HCEC 1CT (cell line): ENCODE measurements at places on chromosomes 13 and 19.
A peak's percentile ranks its signal among the peaks of the same experiment; 100 is the strongest.

DNA sequence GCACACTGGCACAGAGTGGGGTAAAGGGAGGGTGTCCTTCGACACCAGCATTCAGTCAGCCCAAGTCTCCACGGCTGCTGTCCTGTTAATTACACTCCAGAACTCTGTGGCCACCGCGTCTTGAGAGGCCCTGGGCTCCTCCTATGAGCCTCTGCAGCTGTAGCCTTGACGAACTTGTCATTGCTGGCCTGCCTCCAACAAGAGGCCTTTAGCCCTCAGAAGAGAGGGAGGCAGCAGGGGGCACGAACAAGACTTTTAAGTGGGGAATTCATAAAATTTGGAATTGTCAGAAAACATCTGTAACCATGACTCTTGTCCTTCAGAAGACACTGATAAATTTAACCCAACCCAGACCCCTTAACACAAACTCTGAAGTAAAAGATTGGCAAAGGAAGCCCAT, 241.9 kb downstream of the UQCRFS1 start:
- no peak for DNase-seq

DNA sequence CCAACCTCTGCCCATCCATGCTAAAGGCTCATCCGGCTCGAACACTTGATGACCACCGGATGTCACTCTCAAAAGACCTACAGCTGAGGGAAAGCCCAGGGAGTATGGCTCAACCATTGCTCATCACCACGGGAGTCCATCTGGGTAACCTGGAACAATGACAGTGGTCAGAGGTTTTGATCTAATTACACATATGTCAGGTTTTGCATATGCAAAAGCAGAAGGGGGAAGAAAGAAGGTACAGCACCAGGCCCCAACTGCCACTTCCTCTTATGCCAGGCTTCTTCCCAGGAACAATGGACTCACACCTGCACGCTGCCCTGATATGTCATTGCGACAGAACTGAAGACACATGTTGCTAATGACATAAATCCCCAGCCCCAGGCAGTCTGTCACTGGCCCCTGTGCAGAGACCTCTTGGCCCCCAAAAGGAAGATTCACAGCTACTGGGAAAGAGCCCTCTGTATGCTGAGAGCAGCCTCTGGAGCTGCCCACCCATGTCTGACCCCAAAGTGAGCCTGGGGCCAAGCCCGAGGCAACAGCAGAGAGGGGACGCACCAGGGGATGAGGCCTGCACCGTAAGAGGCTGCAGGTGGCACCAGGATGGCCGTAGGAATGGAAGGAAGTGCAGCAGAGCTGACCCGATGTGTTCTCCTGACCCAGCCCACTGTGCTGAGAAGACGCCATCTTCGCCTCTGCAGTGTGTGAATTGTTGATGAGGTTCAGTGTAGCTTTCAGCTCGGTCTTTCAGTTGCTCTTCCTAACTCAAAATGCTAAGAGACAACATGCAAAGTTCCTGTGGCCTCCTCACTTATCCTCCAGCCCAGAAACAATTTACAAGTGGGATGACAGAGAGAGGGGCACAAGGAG, 26.3 kb downstream of the EPS15L1 start:
- peak; percentile 76 for DNase-seq

- peak; percentile 3 for DNase-seq
Measured at GRCh38 chr19:23817519-23817918, 58.8 kb upstream of the ZNF681 start.

- DNase-seq = peak; percentile 91
Measured at GRCh38 chr13:79749984-79750551, 269.1 kb downstream of the NDFIP2 start.

GRCh38 chr13:83691966-83692365, 190.3 kb downstream of the SLITRK1 start:
- no peak for DNase-seq

DNA sequence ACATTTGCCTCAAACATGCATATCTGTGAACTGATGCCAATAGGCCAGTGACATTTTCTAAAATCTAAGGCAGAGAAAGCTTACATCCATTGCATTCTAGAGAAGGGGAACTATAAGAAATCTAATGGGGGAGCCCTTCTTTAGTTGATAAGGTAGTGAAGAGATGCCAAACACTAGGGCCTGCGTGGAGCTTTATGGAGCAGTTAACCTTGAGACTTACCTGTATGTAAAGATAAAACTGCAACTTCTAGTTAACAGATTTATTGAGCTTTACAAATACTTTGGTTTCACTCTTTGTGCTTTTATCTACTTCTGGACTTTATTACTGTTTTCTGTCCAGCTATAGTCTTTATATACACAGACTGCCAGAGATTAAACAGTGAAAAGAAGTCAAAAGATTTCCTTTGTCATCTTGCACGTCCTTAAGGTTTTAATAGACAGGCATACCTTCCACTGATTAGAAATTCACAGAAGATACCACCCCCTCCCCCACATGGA, 457.6 kb downstream of the KLF12 start:
- DNase-seq = no peak

GRCh38 chr13:113058988-113059850, 46.4 kb upstream of the F7 start:
- peak; percentile 8 for DNase-seq

- DNase-seq = peak; percentile 22
Measured at GRCh38 chr13:33441015-33441414, 155.5 kb upstream of the STARD13 start.

DNA sequence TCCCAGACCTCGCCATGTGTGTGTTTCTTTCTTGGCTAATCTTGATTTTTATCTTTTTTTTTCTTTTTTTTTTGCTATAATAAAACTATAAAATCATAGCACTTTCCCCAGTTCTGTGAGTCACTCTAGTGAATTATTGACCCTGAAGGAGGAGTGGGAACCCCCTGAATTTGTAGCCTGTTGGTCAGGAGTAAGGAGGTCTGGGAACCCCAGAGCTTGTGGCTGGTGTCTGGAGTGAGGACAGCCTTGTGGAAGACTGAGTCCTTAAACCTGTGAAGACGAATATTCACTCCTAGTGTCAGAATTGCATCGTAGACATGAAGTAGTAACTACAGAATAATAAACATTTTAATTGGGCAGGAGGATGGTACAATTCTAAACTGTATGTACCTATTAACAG, 7.4 kb downstream of the EID2B start:
- DNase-seq = no peak

DNA sequence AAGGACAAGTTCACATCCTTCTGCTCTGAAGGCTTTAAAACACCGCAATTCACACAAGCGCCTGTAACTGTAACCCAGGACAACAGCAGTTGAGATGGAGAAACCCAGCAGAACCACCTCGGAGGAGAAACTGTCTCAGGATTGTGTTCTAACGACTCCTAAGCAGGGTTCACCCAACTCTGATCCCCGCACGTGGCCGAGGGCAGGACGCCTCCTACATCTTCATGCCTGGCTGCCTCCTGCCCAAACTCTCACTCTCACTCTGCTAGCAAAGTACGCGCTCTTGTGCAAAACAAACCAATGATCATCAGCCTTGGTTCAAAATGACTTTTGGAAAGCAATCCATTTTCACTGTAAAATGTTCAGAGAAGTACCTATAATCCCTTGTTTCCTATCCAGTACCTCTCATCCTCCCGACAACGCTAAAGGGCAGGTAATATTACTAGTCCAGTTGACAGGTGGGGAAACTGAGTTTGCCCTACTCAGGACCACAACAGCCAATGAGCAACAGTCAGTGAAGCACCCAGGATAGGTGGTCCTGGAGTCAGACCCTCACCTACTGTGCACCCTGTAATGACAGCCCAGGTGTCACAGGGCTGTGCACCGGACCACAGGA, 25.6 kb downstream of the EPS15L1 start:
- no peak for DNase-seq

GRCh38 chr13:48567515-48568369, 34.9 kb upstream of the RCBTB2 start:
- DNase-seq = peak; percentile 37

- DNase-seq = peak; percentile 62
Measured at GRCh38 chr19:4186087-4186993, 3.9 kb downstream of the ANKRD24 start.

GRCh38 chr13:44334751-44335150, 38.9 kb upstream of the SERP2 start:
- no peak for DNase-seq

DNA sequence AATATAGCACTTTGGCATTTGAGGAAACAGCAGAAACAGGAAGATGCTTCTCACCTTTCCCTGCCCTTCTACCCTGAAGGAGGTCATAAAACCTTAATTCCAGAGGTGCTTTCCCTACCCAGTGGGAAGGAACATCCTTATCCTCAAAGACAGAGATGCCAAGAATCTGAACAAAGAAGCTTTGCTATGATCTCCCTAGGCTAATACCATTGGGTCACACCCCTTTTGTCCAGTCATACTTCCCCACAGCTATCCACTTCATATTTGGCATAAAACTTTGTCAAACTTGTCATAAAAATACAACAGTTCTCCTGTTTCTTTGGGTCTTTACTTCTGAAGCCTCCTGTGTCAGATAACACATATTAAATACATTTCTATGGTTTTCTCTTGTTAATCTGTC, 21.7 kb upstream of the RXFP2 start:
- DNase-seq = no peak

DNA sequence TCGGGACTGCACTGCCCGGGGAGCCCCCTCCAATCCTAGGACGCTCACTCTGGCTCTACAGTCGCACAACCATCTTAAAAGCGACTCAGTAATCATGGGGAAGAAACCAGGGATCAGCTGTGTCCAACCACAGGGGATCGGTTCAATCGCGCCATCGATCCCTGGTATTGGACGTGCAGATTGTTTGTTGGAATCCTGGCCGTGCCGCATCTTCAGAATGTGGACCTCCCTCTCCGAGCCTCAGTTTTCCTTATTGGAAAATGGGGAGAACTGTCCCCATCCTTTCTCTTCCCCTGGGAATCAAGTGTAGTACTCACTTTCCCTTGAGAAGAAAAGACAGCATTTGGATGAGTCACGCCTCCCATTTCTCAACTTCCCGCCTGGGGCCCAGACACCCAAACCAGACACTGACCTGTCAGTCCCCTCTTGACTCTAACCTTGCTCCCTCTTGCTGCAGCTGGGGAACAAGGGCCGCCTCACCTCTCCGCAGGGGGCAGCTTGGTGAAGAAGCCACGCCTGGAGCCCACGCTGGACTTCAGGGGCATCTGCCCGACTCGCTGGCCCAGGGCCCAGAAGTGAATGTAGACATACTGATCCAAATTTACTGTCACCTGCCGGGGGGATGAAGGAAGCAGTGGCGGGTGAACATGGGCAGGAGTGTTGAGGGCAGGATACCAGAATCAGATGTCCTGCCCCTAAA, 17.6 kb downstream of the EMP3 start:
- peak; percentile 62 for DNase-seq

- DNase-seq = peak; percentile 55
Measured at GRCh38 chr13:40221460-40222201, 444.8 kb downstream of the FOXO1 start.

GRCh38 chr13:45623516-45624090, 8.1 kb upstream of the ERICH6B start:
- peak; percentile 2 for DNase-seq

DNA sequence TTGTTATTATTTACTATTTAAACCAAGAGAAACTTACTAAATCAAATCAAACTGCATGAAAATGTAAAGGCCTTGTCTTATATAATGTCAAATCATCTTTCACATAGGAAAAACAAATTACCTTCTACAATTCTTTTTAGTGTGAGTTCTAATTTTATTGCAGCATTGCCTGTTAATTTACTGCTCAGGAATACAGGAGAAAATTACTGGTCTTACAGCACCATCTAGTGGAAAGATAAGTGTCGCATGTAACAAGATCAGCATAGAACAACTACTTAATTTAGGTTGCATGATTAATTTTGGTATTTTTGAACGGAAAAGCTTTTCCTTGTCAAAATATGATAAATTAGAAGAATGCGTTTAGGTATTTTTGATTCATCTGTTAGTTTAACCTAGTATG, 502.7 kb downstream of the UQCRFS1 start:
- DNase-seq = peak; percentile 36

DNA sequence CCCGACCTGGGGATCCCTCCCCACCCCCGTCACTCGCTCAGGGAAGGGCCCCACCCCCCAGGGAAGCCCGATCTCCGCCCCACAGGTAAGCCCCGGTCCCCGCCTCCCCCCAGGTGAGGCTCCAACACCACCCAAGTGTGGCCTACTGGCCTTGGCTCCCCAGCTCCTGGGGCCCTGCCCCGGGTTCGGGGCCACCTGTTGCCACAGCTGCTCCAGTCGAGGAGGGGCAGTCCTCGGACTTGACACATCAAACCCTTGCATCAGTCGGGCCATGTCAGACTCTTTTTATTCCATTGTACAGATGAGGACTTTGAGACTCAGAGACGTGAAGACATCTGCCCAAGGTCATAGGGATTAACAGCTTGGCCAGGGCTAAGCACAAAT, 512 bp downstream of the CC2D1A start:
- no peak for DNase-seq

DNA sequence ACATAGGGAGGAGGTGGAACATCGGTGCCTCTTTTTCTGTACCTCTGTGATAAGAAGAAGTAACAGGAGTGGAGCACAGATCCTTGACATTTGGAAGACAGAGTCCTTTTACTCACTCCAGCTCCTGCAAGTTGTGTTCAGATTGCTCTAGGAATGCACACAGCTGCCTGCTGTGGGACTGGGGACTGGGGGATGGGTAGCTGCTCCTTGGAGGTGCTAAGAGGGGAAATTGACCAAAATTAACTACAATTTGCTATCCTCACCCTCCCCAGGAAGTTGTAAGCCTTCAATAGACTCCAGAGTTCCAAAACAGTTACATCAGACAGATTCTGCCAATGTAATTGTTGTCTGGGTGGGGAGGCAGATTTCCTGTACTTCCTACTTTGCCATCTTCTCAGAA, 317.9 kb downstream of the MTUS2 start:
- no peak for DNase-seq

DNA sequence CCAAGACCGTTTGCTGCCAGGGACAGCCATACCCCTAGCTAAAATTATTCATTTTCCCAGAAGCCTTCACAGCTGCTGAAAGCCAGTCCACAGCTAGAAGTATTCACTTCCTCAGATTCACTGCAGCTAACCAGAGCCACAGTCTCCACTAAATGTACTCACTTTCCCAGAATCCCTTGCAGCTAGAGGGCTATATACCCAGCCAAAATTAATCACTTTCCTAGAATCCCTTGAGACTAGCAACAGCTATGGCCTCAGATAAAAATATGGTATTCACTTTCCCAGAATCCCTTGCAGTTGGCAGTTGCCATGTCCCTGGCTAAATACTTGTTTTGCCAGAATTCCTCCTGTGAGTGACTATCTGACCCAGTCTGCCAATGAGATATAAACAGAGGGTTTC, 13.8 kb upstream of the MEIS3 start:
- no peak for DNase-seq

DNA sequence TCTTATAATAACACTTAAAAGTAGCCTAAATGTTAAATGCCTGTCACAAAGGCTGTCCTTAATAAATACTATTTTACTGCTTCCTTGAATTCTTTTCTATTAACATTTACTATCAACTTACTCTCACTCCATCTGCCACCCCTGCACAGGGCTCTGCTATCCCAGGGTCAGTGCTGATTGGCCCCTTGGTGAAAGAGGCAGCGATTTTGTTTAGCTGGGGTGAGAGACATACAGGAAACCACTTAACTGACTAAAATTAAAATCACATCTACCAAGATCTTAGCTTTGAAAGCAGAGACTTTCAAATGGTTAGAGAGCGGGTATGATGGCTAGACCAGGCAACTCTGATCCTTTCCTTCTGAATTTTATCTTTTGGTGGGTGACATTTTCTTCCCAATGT, 149.9 kb upstream of the HTR2A start:
- no peak for DNase-seq

GRCh38 chr19:19372656-19373416, 32.6 kb upstream of the GATAD2A start:
- DNase-seq = peak; percentile 64

GRCh38 chr13:94494026-94494425, 14.5 kb upstream of the DCT start:
- no peak for DNase-seq

- DNase-seq = no peak
Measured at GRCh38 chr13:48230541-48230940, 2.5 kb upstream of the ITM2B start.
